ENCODE measurements at places on chromosomes 5 and 9. TPM values are rescaled to one million over a fixed set of nuclear protein-coding genes. Genes with fewer than 3 reads are reported as not detected.

GRCh38 chr5:125411744-125412560 lies 665.5 kb upstream of the ZNF608 start:
- DNase-seq = peak; percentile 76

DNA sequence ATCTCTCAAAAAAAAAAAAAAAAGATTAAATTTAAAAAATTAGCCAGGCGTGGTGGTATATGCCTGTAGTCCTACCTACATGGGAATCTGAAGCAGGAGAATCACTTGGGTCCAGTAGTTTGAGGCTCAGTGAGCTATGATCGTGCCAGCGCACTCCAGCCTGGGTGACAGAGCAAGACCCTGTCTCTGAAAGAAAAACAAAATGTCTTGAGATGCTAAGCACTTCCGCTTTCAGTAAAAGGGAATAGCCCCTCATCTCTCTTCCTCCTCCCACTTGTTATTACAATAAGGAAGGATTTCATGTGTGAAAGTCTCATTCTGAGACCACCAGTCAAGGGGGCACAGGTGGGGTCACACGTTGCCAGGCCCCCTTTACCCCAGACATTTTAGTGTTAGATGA lies 79.4 kb downstream of the GOLPH3 start:
- DNase-seq = no peak

DNA sequence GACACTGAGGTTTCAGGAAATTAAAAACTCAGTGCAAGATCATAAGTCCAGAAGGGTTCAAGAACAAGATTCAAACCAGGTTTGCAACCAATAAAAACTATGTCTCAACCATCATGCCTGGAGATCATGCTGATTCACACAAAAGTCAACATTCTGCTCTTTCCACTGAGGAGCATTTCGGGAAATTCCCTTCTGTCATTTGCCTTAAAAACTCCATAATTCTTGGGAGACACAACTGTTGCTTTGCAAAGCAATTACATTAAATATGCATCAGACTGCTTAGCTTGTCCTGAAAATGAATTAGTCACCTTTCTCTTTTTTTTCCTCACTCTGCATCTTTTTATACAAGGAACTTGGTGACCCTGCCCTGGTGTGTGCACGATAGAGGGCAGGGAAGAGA lies 275.9 kb upstream of the ZNF462 start:
- DNase-seq = no peak

TRIM36 gene
- 3.0 TPM for polyA plus RNA-seq

DNA sequence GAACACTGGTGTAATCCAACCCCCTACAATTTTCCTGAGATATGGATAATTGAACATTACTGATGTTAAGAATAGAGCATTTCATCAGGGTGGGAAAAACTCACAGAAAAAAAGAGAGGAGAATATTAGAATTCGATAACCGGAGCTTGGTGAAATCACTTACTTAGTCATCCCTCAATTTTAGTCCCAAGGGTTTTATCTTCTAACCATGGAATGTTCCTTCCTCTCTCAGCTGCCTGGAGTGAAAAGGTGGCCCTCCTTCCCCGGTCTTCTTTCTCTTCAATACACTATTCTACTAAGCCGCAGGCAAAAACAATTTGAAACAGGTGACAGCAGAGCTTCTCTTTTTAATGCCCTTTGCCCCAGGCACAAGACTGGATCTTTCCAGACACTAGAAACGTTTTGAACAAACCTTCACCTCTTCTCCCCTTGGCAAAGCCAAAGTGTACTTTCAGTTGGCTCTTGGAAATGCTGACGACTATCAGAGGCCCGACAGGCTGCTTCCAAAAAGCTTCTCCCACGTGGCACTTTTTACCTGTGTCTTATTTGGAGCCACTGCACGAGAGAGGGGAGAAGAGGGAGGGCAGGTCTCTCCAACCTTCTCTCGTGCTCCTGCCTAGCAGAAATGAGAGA lies 543.9 kb downstream of the TLE1 start:
- DNase-seq = no peak

DNA sequence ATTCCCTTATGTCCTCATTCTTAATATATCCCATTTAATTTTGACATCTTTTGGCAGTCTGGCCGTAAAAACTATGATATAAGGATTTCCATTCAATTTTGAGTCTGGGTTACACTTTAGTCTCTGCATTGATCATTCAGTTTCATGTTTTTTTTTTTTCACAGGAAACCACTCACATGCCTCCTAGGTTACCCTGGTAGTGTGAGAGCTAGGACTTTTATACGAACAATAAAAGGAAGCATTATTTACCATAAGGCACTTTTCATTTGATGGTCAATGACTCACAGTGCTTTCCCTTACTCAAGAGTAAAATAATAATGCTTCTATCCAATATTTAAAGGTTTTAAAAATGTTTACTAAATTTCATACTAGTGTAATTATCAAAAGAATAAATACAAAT lies 16.4 kb upstream of the DMAC1 start:
- no peak for DNase-seq

Data from left kidney (tissue), 8 donors.